ENCODE measurements at places on chromosomes 1 and 21.

GRCh38 chr1:37875833-37876232, 16.4 kb upstream of the MTF1 start:
- no peak for DNase-seq

DNA sequence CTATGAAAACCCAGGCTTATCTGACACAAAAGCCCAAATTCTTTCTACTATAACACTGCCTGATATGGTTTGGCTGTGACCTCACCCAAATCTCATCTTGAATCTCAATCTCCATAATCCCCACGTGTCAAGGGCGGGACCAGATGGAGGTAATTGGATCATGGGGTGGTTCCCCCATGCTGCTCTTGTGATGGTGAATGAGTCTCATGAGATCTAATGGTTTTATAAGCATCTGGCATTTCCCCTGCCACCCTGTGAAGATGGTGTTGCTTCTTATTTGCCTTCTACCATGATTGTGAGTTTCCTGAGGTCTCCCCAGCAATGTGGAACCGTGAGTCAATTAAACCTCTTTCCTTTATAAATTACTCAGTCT, 123.3 kb upstream of the USP24 start:
- DNase-seq = no peak

DNA sequence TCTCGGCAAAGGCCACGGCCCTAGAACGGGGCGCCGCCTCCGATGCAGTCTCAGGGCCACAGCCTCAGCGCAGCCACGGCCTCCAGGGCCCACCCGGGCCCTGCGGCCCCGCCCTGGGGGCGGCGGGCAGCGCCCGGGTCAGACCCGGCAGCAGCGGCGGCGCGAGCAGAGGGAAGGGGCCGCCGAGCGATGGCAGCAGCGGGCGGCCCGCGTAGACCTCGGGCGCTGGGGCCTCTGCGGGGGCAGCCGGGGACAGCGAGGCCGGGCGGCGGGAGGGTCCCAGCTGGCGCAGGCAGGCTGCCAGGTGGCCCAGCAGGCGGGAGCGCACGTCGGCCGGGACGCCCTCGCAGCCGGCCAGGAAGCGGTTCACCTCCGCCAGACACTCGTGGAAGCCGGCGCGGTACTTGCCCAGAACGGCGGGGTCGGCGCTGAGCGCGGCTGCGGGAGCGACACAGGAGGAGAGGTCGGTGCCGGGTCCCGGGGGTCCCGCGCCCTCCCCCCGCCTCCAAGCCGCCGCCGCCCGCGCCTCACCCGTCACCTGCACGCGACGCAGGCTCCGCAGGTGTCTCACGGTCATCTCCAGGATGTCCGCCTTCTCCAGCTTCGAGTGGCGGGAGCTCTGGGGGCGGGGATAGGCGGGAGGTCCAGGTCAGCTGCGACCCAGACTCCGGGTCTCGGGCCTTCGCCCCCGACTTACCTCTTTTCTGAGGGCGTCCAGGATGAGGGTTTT, 737 bp downstream of the HES4 start:
- DNase-seq = no peak

- DNase-seq = no peak
Measured at GRCh38 chr1:235107368-235108184, 21.1 kb downstream of the TOMM20 start.

DNA sequence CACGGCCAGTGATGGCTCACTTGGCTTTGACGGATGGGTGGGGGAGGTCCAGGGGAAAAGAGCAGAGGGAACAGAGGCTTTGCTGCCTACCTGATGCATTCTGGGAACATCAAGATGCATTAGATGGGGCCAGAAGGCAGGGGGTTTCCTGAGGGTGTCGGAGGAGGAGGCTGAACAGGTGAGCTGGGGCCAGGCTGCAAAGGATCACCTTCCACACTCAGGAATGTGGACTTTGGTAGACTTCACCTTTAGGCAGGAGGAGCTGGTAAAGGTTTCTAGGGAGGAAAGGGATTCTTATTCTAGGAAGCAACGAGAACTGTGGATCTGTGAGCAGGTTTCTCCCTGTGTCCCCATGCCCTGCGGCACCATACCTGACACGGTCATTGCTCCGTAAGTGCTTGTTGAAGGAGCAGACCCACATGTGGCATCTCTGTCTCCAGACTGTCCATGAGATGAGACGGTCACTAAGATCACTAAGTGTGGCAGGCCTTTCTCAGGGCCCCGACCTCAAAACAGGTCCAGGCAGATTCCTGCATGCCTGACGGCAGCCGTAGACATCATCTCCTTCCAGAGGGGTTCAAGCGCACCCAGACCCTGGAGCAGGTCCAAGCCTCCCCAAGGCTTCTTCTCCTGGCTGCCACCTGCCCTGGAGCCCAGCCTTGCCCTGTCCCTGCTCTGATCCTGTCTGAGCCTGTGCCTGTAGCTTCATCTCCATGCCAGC, 89.1 kb upstream of the SLC25A33 start:
- DNase-seq = no peak

GRCh38 chr1:26828411-26828991, 2.0 kb downstream of the ZDHHC18 start:
- DNase-seq = no peak

- DNase-seq = no peak
Measured at GRCh38 chr1:53550201-53550741, 91.1 kb downstream of the DMRTB1 start.

DNA sequence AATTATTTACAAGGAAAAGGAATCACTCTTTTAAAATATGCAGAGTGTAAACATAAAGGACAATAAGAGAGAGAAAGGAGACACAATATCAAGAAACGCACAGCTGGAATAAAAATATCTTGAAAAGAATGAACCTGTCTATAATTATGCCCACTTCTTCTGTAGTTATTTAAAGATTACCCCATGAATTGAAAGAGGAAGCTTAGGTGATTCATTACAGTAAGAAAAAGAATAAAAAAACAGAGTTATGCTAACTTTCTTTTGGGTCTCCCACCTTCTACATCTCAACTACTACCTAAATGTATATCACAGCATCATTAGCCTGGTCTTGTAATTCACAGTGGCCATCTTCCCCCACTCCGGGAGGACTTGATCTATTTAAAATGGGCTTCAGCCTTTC, 182.1 kb downstream of the MRPL39 start:
- DNase-seq = no peak

GRCh38 chr1:97066860-97067259, 345.3 kb downstream of the PTBP2 start:
- DNase-seq = no peak

DNA sequence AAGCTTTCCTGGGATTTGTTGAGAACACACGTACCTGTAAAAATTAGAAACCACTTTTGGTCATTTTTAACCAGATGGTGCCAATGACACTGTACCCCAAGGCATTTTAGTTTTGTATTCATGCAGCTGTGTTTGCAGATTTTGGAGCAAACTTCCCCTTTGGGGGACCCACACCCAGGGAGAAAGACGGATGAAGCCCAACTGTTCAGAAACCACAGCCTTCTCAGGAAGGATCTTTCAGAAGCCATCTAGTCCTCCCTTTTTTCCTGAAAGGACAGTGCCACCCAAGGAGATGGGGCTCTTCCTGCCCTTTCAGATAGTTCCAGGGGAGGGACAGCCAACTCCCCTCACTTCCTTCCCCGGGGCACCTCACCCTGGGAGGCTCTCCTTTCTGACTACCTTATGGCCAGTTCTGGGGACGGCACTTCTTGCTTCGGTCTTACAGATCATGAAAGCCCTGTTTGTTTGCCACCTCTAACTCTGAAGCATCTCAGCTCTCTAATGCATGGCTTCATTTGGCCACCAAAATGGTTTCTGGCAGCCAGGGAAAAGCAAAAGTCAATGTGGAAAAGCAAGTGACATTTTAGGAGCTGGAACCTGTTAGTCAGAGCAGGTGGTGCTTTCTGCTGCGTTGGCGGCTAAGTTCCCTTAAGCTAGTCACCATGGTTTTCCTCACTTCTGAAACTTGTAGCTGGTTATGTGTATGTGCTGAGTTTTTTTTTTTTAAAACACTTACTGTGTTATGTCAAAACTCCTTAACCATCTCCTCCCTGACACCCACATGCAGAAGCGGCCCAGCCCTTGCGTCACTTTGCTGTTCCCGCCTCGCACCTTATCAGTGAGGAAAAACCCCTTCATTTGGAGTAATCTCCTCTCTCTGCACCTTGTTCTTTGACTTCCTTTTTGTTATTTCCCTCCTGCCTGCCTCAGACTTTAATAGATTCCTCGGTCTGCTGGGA, 10.1 kb downstream of the TMCC2 start:
- DNase-seq = no peak

- no peak for DNase-seq
Measured at GRCh38 chr1:160455153-160455517, 54.8 kb downstream of the VANGL2 start.

GRCh38 chr1:214838351-214838750, 235.4 kb downstream of the CENPF start:
- no peak for DNase-seq

DNA sequence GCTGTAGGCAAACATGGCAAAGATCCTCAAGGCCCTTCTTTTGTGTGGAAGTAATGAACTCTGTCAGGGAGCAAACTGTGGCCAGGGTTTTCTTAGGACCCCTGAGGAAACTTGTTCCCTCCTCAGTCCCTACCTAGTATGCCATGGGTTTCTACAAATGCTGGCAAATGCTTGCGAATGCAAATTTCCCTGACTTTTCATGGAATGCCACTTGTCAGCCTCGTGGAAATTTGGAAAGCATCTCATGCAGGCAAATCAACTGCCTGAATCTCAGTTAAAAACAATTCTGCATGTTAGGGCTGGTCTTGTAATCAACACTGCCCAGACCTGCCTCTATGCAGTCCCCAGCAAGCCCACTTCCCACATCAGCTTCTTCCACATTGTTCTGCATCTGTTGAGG, 334.9 kb upstream of the AJAP1 start:
- DNase-seq = no peak

GRCh38 chr1:117760485-117760884, 154.6 kb downstream of the TENT5C start:
- no peak for DNase-seq

- no peak for DNase-seq
Measured at GRCh38 chr1:115530407-115530806, 111.4 kb upstream of the VANGL1 start.

DNA sequence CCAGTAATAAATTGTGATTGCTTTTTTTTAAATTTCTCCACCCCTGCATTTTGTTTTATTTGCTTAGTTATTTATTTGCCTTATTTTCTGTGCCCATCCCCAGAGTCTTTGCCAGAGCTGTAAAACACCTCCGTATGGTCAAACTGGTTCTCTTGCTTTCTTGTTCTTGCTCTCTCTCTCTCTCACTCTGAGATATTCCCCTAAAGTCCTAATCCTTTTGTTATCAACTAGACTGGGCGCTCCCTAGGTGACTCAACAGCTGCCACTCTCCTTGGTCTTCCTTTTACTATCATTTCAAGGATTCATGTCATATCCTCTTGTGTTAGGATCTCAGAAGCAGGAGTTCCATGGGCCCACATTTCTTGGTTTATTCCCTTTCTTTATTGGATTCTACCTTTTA, 160.0 kb downstream of the PRDM2 start:
- DNase-seq = no peak

DNA sequence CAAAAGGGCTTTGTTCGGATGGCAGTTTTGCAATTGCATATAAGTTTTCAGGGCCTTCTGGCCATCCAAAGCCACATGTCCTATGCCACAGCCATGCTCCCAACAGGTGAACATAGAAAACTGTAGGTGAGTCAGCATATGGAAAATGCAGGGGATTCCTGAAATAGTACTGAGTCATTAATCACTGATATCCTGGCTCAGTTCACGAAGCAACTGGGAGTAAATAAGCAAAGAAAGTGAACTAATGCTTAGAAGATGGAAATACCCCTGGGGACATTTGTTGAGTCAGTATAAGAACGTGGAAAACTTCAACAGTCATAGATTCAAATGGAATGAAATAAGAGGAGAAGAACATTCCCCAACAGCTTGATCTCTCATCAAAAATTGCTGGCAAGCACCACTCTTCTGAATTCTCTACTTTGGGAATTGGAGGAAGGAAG, 148.9 kb upstream of the RUNX1 start:
- DNase-seq = no peak

- no peak for DNase-seq
Measured at GRCh38 chr1:173491508-173491907, 14.4 kb downstream of the PRDX6 start.

DNA sequence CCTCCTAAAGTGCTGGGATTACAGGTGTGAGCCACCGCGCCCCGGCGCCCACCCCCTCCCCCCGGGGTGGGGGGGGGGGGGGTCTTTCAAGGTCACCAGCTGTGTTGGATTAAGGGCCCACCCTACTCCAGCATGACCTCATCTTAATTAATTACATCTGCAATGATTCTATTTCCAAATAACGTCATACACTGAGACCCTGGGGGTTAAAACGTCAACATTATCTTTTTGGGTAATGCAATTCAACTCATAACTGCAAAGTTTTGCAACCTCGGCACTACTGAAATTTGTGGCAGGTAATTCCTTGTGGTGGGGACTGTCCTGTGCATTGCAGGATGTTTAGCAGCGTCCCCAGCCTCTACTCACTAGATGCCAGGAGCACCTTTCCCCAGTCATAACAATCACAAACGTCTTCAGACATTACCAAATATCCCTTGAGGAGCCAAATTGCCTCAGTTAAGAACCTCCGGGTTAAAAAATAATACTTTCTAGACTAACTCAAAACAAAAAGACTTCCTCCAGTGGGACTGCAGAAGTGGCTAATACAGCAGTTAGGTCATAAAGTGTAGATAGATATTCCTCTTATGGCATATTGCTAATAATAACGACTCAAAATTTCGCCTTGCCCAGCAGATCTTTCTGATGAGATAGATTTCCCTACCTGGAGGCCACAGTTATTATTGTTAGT, 233.0 kb upstream of the KAZN start:
- DNase-seq = no peak

- no peak for DNase-seq
Measured at GRCh38 chr1:15974855-15975254, 1.0 kb downstream of the ZBTB17 start.

GRCh38 chr21:41600961-41601572, 93.1 kb upstream of the TMPRSS2 start:
- DNase-seq = no peak
